ENCODE measurements at places on chromosomes 11 and 22. TPM values are rescaled to one million over a fixed set of nuclear protein-coding genes. Genes with fewer than 3 reads are reported as not detected.
A peak's percentile ranks its signal among the peaks of the same experiment; 100 is the strongest.

GRCh38 chr11:46948378-46949131 is 12.0 kb downstream of the CSTPP1 start:
- H3K27me3 ChIP-seq: no peaks in the 10 kb centered on the region
- DNase-seq: no peak
- H3K36me3 ChIP-seq: no peaks in the 10 kb centered on the region
- no peaks in the 10 kb centered on the region for H3K4me1 ChIP-seq

GRCh38 chr22:46964773-46965550 is 202.5 kb downstream of the TBC1D22A start:
- no peak overlapping the region for H3K4me3 ChIP-seq
- no peaks in the 10 kb centered on the region for H3K36me3 ChIP-seq
- no peak for DNase-seq

DNA sequence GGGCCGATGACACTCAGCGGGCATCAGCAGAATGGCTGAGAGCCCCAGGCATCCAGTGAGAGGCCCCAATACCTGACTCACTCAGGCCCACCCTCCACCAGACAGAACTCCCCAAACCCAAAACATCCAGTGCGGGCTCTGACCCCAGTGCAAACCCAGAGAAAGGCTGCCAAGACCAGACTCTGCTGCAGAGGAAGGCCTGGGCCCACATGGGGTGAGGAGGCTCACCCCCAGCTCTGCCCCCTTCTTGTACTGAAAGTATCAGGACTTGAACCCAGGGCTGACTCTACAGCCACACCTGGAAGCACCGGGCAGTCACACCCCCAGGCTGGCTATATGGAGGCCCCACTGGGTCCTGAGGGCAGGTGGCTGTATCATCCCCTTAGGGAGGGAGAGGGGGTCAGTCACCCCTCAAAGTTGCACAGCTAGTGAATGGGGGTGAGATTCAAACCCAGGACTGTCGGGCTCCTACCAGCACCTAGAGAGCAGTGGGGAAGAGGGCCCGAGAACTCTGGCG is 49.3 kb downstream of the IGLL1 start:
- H3K36me3 ChIP-seq: no peaks in the 10 kb centered on the region
- H3K4me1 ChIP-seq: peaks cover 11% of the 10 kb centered on the region

GRCh38 chr11:67496113-67496512 is 9.1 kb downstream of the PITPNM1 start:
- no peaks in the 10 kb centered on the region for H3K4me1 ChIP-seq
- H3K27ac ChIP-seq: no peak overlapping the region
- H3K36me3 ChIP-seq: peaks cover 44% of the 10 kb centered on the region
- H3K4me3 ChIP-seq: no peak overlapping the region

DNA sequence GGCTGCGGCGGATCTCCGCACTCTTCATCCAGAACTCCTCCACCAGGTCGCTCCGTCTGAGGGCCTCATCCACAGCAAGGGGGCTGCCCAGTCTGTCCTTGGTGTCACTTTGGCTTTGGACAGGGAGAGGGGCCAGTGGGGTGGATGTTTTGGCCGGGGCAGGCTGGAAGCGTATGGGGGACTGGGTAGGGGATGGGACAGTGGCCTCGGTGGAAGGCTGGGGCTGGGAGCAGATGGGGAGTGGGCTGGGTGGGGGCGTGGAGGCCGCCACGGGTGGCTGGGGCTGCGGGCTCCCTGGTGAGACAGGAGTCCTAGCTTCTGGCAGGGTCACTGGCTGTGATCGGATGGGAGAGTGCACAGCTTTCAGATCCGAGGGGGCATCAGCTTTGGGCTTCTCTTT is 44.4 kb upstream of the BID start:
- DNase-seq: no peak
- no peaks in the 10 kb centered on the region for H3K4me1 ChIP-seq
- no peaks in the 10 kb centered on the region for H3K27me3 ChIP-seq
- peaks cover 67% of the 10 kb centered on the region for H3K36me3 ChIP-seq

DNA sequence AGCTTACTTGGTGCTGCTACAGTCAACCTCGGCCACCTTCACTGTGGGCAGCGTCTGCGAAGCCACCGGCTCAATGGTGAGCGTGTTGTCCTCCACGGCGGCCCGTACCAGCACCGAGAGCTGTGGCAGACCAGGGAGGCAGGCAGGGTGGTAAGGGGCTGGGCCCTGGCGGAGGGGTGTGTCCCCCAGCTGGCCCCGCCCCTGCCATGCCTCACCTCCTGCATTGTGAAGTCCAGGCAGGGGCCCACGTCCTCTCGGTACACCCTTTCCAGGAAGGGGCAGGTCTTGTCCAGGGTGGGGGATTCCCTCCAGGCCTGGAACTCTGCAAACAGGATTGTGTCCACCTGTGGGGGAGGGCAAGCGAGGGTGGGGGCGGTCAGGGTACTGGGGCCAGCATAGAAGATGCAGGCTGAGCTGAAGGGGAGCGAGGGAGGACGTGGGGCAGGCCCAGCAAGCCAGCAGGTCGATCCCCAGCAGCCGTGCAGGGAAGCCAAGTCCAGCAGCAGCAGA is 12.8 kb downstream of the RAB3IL1 start:
- no peak overlapping the region for H3K27ac ChIP-seq
- peaks cover 69% of the 10 kb centered on the region for H3K36me3 ChIP-seq
- DNase-seq: no peak
- peaks cover 19% of the 10 kb centered on the region for H3K4me1 ChIP-seq

DNA sequence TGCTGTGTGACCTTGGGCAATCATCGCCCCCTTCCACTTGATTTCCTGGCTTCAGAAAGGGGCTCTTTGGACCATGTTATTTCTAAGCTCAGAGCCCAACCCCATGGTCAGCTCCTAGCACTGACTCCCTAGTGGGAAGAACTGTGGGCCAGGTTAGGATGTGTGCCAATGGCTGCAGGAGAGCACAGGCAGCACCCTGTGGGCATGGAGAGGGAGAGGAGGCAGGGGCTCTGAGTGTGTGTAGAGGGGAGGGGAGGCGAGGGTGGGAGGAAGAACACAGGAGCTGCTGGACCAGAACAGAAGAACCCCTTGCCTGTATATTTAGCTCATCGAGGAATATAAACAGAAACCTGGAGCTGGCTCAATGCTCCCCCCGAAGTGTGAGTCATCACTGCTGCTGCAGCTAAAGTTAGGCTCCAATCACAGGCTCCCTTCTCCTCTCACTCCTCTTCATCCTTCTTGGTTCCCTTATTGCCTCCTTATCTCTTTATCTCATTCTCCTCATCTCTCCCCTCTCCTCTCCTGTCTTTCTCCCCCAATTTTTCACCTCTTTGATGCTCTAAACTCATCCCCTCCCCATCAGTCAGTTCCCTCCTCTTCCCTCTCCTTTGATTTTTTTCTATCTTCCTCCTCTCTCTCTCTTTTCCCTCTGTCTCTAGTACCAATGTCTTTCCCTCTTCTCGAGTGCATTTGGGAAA is 14.5 kb upstream of the RPS19BP1 start:
- no peaks in the 10 kb centered on the region for H3K36me3 ChIP-seq
- H3K27ac ChIP-seq: no peak overlapping the region
- no peaks in the 10 kb centered on the region for H3K4me1 ChIP-seq
- DNase-seq: no peak

DNA sequence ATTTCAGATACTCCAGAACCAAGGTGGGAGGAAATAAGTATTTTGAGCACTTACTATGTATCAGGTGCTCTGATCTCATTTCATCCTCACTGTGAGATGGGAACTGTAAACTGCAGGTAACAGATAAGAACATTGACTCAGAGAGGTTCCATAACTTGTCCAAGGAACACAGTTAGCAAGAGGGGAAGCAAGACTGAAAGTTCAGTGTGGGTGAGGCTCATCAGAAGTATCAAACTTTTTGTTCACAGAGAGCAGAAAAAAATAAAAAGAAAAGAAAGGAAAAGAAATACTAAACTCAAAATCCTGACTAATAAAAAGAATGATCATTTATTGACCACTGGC is 37.1 kb downstream of the RAB30 start:
- DNase-seq: no peak
- H3K4me3 ChIP-seq: no peak overlapping the region
- H3K27ac ChIP-seq: peak overlapping the region; percentile 85
- H3K27me3 ChIP-seq: no peaks in the 10 kb centered on the region

DNA sequence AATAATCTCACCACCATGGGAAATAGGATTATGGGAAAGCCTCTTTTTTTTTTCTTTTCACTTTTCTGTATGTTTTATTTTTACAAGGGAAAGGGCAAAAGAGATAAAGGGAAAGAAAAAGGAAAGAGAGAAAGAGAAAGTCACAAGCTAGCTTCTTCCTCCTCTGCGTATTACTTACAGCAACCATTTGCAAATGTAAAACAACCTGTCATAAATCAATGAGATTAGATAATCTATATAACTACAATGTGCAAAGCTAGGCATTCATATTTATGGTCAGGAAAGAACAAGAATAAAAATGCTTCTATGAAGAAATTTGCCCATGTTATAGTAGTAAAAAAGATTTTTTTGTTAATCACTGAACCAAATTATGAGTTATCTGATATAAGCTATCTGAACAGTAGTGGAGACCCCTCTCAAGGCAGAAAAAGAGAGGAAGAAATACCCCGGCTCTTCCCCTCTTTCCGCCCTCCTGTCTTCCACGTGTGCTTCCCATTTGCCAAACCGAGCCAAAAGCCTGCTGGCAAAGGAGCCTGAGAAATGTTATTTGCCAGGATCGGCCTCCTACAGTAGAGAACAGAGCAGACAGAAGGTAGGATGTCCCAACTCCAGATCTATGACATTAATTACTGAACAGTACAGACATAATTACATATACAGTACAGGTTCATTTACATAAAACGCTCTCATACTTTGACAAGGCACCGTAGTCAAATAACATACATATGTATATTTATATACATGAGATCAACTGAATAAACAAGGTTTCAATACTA is 50.2 kb downstream of the ARHGAP32 start:
- no peak overlapping the region for H3K4me3 ChIP-seq
- H3K27ac ChIP-seq: no peak overlapping the region
- H3K4me1 ChIP-seq: no peaks in the 10 kb centered on the region
- DNase-seq: peak; percentile 22

GRCh38 chr11:102047305-102047924 is at the start of gene CFAP300:
Gene CFAP300, plus strand, starts transcription at chr11:102047437. Its CDS starts 34 bp downstream, at chr11:102047471.
- peak; percentile 94 for DNase-seq
- H3K4me1 ChIP-seq: peaks cover 4% of the 10 kb centered on the region
- peaks cover 10% of the 10 kb centered on the region for H3K27me3 ChIP-seq
- H3K36me3 ChIP-seq: no peaks in the 10 kb centered on the region
- peak within 1 kb of the TSS; percentile 80 for H3K27ac ChIP-seq

- H3K4me1 ChIP-seq: peaks cover 4% of the 10 kb centered on the region
- no peaks in the 10 kb centered on the region for H3K36me3 ChIP-seq
- no peak overlapping the region for H3K4me3 ChIP-seq
Measured at GRCh38 chr11:123041185-123041584, 20.8 kb downstream of the HSPA8 start.

- DNase-seq: no peak
- H3K4me1 ChIP-seq: no peaks in the 10 kb centered on the region
Measured at GRCh38 chr11:69880041-69880825, 61.0 kb upstream of the FGF3 start.

- DNase-seq: no peak
- no peak overlapping the region for H3K4me3 ChIP-seq
- H3K27ac ChIP-seq: no peak overlapping the region
- H3K27me3 ChIP-seq: peaks cover 2% of the 10 kb centered on the region
Measured at GRCh38 chr11:44580701-44581100, 15.2 kb downstream of the CD82 start.

- DNase-seq: no peak
- H3K4me1 ChIP-seq: peaks cover 21% of the 10 kb centered on the region
- H3K4me3 ChIP-seq: no peak overlapping the region
- H3K27me3 ChIP-seq: no peaks in the 10 kb centered on the region
- H3K27ac ChIP-seq: no peak overlapping the region
Measured at GRCh38 chr11:102423936-102424335, 28.6 kb downstream of the TMEM123 start.

- no peaks in the 10 kb centered on the region for H3K4me1 ChIP-seq
- no peak overlapping the region for H3K27ac ChIP-seq
- H3K36me3 ChIP-seq: no peaks in the 10 kb centered on the region
- no peaks in the 10 kb centered on the region for H3K27me3 ChIP-seq
- DNase-seq: peak; percentile 60
Measured at GRCh38 chr22:23591201-23591791, 11.2 kb upstream of the IGLL1 start.

DNA sequence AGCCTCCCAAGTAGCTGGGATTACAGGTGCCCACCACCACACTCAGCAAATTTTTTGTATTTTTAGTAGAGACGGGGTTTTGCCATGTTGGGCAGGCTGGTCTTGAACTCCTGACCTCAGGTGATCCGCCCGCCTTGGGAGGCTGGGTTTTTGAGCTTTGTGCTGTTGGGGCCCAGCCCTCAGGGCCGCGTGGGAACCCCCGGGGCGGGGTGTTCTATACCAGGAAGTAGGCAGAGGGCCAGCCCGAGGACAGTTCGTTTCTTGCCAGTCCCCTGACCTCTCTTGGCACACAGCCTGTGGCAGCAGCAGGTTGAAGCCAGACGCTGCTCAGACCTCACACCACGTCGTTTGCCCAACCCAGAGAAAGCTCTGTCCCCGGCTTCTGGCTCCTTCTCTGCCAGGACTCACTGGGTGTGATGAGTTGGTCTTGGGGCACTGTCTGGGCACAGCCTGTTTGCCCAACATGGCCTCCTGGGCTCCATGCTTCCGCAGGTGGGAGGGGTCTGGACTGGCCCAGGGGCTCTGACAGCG is 24.9 kb upstream of the CHKA start:
- H3K36me3 ChIP-seq: no peaks in the 10 kb centered on the region
- no peak overlapping the region for H3K27ac ChIP-seq

DNA sequence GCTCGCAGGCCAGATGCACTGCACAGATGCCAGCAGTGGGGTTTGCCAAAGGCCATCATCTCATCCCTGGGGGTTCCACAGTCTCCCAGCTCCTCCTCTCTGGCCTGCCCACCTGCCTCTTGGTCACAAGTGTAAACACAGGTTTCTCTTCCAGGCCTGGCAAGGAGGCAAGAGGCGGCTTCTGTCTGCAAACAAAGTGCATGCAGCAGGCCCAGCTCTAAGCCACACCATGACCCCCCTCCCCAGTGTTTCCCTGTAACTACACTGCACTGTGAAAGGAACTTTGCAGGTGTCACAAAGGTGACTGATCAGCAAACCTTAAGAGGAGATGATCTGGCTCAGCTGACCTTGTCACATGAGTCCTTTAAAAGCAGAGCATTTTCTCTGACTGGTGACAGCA is 26.2 kb upstream of the SHISAL1 start:
- DNase-seq: no peak
- H3K27me3 ChIP-seq: peaks cover 32% of the 10 kb centered on the region
- no peak overlapping the region for H3K4me3 ChIP-seq
- no peak overlapping the region for H3K27ac ChIP-seq
- no peaks in the 10 kb centered on the region for H3K36me3 ChIP-seq

GRCh38 chr11:18321578-18321968 is 367 bp downstream of the HPS5 start:
- H3K27ac ChIP-seq: peak overlapping the region; percentile 98
- peak overlapping the region; percentile 87 for H3K4me3 ChIP-seq
- peaks cover 16% of the 10 kb centered on the region for H3K4me1 ChIP-seq
- DNase-seq: no peak
- H3K36me3 ChIP-seq: peaks cover 3% of the 10 kb centered on the region

GRCh38 chr11:9280655-9281301 is 15.6 kb upstream of the DENND5A start:
- peaks cover 17% of the 10 kb centered on the region for H3K36me3 ChIP-seq
- no peak overlapping the region for H3K4me3 ChIP-seq
- H3K27ac ChIP-seq: no peak overlapping the region
- H3K27me3 ChIP-seq: no peaks in the 10 kb centered on the region

The OR4D5 gene
- not detected for polyA plus RNA-seq

The KRTAP5-7 gene
- not detected for polyA plus RNA-seq

The EMID1 gene
- polyA plus RNA-seq: 8.1 TPM

The SYNGR1 gene
- polyA plus RNA-seq: 19.8 TPM

The MIOX gene
- 0.12 TPM for polyA plus RNA-seq

All from muscle of leg (tissue), 16 donors.